ENCODE measurements at places on chromosomes 12 and 14.

- DNase-seq: peak; percentile 91
Observed at GRCh38 chr12:122449317-122449716, 26.8 kb upstream of the CLIP1 start.

GRCh38 chr12:42756841-42757623, 167.5 kb upstream of the PRICKLE1 start:
- DNase-seq: peak; percentile 94

DNA sequence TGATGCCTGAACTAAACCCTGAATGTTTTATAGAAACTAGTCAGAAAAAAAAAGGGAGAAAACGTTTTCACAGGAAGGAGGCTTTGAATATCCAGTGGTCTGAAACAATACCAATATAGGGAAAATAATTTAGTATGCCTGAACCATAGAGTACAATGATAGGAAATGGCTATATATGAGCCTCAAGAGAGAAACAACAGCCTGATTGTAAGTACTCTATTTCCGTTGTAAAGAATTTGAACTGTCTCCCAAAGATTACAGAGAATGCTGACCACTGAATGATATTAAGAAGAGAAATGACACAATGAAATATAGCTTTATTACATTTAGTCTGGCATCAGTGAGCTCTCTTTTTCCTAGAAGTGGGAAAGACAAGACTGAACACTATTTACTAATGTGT, 5.5 kb upstream of the GABARAPL1 start:
- DNase-seq: no peak

DNA sequence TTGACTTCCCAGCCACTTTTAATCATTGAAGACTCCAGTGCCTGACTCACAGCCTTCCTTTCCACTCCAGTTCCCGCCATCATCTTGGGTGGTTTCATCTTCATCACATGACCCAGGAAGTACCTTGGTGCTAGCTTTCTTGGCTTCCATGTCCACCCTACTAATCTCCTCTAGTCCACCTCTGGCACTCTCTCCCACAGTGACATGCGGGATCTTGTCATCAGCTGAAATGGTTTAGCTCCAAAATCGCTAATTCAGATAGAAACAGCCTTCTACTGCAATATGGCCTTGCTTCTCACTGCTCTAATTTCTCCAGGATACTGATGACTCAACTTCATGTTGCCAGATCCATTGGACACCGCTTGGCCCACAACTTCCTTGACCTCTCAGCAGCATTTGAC, 24.5 kb downstream of the WDR20 start:
- peak; percentile 8 for DNase-seq

GRCh38 chr12:104716172-104716571, 241.9 kb downstream of the SLC41A2 start:
- DNase-seq: no peak

DNA sequence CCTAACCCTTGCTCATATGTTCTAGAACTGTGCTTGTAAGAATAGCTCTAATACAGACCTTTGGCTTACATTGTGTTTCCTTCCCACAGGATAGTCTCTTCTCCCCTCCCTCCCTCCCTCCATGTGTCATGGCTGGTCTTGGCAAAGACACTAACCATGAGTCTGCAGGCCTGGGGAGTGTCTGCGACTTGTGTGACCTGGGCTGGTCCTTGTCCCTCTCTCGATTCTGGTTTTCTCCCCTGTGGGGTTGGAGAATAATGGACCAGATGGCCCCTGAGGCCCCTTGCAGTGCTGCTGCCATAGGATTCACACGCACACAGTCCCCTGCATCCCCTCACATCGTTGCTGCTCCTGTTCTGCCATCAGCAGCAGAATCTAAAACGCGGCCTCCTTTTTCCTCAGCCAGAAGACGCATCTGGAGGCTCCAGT, 30.3 kb downstream of the DEGS2 start:
- peak; percentile 11 for DNase-seq
